Endothelial cell of coronary artery (primary cell): ENCODE measurements at places on chromosomes 12 and 14. TPM values are rescaled to one million over a fixed set of nuclear protein-coding genes. Genes with fewer than 3 reads are reported as not detected.

Gene MYF6
- not detected in 2 replicates for total RNA-seq

Gene RNFT2
- 1.4 and 1.6 TPM in 2 replicates for total RNA-seq

Gene EGLN3
- 1.5 and 13.1 TPM in 2 replicates for total RNA-seq

Gene PAX9
- total RNA-seq: not detected in 2 replicates

Gene GPR162
- 6.4 and 10.2 TPM in 2 replicates for total RNA-seq

Gene CCDC196
- total RNA-seq: not detected in 2 replicates

Gene A2ML1
- not detected in 2 replicates for total RNA-seq

Gene KLHL28
- 6.4 and 9.2 TPM in 2 replicates for total RNA-seq
